Activated CD8-positive, alpha-beta memory T cell treated with anti-CD3 and anti-CD28 coated beads for 1 hour (primary cell): ENCODE measurements at places on chromosomes 5 and 9.

DNA sequence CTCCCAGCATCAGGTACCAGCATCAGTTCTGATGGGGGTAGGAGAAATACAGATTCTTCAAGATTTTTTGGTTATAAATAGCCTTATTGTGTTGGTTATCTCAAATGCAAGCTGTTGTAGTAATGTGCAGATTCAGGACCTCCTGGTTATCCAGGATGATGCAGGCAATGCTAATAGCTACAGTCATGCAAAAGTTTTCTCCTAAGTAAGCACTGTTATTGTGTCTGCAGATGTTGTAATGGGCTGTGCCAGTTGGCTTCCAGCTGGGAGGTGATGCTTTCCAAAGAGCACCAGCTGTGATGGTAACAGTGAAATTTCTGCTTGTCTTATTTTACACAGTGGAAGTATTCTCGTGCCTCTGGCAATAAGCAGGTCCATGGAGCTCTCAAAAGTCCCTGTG, 719.2 kb upstream of the CTNND2 start:
- DNase-seq: no peak

GRCh38 chr5:8561224-8561840, 692.4 kb downstream of the MTRR start:
- DNase-seq: no peak

DNA sequence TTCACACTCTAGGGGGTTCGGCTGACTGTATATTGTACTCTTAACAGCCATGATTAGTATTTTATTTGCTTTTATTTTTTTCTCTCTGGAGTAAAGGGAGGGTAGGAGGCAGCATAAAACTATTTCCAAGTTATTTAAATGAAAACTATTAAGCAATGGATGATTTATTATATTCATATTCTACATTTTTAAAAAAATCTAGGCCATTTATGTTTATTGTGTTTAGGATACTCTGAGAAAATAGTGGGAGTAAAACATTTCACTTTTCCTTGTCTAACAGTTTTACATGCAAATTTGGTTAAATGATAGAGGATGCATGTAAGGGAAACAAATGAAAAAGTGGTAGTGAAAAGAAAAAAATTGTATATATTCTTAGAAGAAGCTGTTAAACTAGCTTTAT, 276.3 kb downstream of the GAS1 start:
- DNase-seq: no peak

GRCh38 chr9:89598926-89599325, 5.9 kb upstream of the GADD45G start:
- no peak for DNase-seq

DNA sequence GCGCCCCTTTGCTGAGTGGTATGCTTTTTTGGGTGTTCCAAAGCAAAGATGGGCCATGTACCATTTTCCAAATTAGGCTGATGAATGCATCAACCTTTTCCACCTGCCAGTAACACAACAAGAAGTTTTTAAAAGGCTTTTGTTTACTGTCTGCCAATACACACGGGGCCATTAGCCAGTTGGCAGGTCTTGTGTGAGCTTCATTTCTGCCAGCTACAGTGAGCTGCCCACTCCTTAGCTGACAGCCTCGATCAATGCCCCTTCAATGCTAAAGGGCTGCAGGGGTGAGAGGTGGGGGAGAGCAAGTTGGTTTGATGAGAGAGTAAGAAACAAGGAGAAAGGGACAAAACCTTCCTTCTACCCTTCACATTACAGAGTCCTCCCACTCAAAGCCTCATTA, 128.7 kb downstream of the C5orf15 start:
- DNase-seq: no peak
